ENCODE measurements at places on chromosomes 16 and 17. TPM values are rescaled to one million over a fixed set of nuclear protein-coding genes. Genes with fewer than 3 reads are reported as not detected.

Gene ZNF778
- total RNA-seq, result 43.8 TPM

Gene CDH1
- total RNA-seq, result 15.9 TPM

Gene SLC5A2
- total RNA-seq, result 2.9 TPM

Gene TOM1L1
- total RNA-seq, result 39.2 TPM

Gene INTS2
- total RNA-seq, result 11.3 TPM

Gene ABCC11
- total RNA-seq, result 0.96 TPM

- peak; percentile 61 for DNase-seq
These were observed 898.2 kb upstream of the GOT2 start for GRCh38 chr16:59632276-59632855.

DNA sequence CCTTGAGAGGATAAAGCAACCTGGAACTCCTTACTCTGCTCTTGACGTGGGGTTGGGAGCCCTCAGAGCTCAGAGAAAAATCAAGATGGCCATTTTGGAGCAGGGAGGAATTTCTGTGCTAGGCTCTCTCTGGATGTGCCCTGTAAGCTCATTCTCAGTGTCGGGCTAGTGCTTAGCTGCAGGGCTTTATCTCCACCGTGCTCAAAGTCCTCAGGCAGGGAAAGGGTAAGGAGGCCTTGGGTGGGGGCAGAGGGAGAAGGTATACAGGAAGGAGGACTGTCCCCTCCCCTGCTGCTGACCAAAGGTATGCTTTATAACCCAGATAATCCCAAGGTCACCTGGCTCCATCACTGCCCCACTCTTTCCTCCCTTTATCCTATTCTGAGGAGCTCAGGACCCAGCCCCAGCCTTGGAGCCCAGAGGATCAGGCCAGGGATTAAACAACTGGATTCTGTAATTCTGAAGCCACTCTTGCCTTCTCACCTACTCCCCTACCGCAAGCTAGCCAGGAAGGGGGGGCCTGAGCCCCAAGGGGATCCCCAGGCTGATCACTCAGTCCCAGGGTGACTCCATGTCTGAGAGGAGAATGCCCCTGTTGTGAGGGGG is 1.1 kb downstream of the DHRS11 start:
- no peak for DNase-seq

- no peak for DNase-seq
These were observed 103.7 kb downstream of the USP22 start for GRCh38 chr17:20938988-20939615.

DNA sequence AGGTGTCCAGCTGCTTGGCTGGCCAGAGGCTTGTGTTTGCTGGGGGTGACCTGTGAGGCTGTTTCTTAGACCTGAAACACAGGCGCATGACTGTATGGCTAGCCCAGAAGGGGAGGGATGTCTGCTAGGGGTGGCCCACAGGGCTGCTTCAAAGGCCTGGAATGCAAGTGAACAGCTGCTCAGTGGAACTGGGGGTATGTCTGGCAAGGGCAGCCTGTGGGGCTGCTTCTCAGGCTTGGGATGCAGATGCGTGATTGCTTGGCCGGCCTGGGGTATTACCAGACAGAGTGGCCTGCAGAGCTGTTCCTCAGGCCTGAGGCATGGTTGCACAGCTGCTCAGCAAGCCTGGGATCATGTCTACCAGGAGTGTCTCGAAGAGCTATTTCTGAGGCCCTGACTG is 20.5 kb downstream of the TANC2 start:
- no peak for DNase-seq

- no peak for DNase-seq
These were observed 391.2 kb downstream of the MAF start for GRCh38 chr16:79209308-79209707.

DNA sequence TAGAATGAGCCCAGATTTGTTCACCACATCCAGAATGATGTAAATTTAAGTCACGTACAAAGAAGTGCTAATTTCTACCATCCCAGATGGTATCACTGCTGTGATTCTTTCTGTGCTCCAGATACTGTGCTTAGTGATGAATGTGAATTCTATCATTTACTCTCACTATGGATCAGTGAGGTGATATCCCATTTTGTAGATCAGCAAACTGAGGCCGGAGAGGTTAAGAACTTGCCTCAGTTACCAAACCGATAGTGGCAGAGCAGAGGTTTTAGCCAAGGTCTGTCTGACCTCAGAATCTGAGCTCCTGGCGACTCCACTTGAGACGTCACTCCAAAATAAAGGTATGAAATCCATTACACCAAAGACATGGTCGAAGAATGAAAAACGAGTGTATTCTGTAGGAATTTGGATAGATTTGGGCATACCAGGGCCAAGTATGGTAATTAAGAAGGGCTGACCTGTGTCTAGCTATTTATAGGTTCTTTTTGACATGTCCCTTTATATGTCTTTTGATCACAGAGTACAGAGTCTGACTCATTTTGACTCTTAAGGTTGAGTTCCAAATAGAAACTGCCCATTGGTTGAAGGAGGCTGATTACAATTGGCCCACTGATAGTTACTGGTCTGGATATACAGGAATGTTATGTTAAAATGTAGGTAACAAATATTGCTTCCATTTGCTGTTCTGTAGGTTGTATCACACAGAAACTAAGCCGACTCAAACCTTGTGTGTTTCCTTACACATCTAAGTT is 10.0 kb downstream of the MAP2K6 start:
- DNase-seq, result no peak

DNA sequence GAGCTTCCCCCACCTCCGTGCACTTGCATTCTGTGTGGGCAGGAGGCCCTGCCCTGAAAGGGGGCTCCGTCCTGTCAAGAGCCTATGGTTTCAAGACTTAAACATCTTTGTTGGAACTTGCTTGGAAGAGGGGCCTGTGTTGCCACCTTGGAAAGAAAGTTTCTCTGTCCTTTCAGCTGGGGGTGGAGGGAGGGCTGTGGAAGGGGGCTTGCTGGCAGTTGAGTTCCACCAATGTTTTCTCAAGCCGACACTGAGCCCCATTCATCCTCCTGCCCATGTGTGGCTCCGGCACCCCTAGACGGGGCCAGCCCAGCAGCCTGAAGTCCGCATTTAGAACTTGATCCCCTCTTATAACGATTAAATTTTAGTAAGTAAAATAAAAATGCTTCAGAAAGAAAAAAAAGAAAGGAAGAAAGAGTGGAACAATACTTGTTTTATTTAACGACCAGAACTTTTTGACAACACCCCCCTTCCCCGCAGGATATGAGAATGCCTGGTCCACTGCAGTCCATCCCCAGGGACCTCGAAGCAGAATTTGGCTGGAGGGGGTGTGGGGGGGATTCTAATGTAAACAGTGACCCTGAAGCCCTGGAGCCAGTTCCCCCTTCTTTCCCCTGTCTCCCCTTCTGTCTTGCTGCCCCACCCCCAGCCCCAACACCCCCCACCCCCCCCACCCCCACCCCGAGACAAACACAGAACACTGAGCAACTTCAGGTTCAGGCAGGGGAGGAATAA is 26.9 kb upstream of the CLEC18A start:
- DNase-seq, result no peak

DNA sequence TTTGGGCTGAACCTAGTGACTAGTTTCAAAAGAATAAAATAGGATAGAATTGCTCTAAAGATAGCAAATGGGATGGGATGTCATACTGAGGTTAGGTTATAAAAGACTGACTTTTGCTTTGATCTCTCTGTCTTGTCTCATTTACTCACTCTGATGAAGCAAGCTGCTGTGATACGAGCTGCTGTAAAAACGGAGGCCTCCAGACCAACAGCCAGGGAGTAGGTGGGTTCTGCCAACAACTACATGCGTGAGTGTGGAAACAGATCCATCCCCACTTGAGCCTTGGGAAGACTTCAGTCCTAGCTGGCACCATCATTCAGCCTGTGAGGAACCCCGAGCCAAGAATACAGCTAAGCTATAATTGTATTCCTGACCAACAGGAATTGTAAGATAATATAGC is 373.9 kb upstream of the CA10 start:
- peak; percentile 17 for DNase-seq

- DNase-seq, result no peak
These were observed 43.9 kb downstream of the AATF start for GRCh38 chr17:36992701-36993100.

GRCh38 chr16:24975428-24975889 is 39.7 kb downstream of the ARHGAP17 start:
- DNase-seq, result no peak

GRCh38 chr16:10957771-10958482 is 13.6 kb downstream of the CLEC16A start:
- DNase-seq, result no peak

DNA sequence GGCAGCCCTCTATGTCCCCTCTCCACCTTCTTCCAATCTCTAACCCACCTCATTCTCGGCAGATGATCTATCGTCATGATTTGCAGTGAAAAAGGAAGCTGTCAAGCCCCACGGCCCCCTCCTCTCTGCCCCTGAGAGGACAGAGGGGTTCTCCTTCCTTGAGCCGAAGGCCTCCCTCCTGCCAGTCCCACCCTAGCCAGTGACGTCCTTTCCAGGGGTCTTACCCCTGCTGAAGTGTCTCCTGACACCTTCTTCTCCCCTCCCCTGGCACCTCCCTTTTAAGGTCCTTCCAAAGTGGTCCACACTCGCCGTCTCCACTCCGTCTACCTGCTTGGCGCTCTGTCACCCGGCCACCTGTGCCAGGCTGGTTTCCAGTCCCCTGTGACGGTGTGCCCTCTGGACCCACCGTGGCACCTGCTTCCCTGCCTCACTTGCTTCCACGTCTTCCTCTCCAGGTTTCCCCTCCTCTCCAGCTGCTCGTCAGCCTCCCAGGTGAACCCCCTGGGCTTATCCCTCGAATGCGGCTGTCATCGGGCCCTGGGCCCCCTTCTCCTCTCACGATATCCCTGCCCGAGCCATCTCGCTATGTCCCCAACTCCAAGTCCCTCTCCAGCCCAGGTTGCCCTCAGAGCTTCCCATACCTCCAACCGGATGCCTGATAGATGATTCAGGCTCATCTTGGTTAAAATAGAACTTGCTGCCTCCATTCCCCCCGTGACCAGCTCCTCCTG is 5.7 kb downstream of the CCDC102A start:
- DNase-seq, result no peak

DNA sequence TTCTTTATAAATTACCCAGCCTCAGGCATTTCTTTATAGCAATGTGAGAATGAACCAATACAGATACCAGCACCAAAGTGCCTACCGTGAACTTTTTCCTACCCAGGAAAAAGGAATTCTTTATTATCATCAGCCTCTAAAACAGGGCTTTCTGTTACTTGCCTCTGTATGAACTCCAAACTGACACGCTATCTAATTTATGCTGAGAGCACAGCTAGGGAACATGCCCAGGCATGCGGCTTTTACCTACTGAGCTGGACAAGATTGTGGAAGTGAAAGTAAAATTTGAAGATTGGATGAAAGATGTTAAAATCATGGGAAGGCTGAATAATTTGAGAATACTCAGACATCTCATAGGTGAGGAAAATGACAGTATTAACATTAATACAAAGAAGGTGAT is 24.4 kb upstream of the ADCY9 start:
- peak; percentile 74 for DNase-seq

- DNase-seq, result no peak
These were observed 27.5 kb downstream of the ZFHX3 start for GRCh38 chr16:73020409-73020884.

- no peak for DNase-seq
These were observed 56.8 kb downstream of the ANKFY1 start for GRCh38 chr17:4206962-4207361.

- DNase-seq, result no peak
These were observed 29.4 kb upstream of the CACNG5 start for GRCh38 chr17:66805567-66805966.

- DNase-seq, result peak; percentile 57
These were observed 9.5 kb downstream of the PNMT start for GRCh38 chr17:39677542-39678339.

- no peak for DNase-seq
These were observed 87.3 kb downstream of the ABCA8 start for GRCh38 chr17:68867759-68868516.

- DNase-seq, result no peak
These were observed 10.5 kb downstream of the CCR7 start for GRCh38 chr17:40554646-40555295.

GRCh38 chr16:53509906-53510703 is 7.1 kb upstream of the AKTIP start:
- DNase-seq, result peak; percentile 88

- DNase-seq, result no peak
These were observed 17.3 kb downstream of the CDR2 start for GRCh38 chr16:22356930-22357634.

GRCh38 chr17:28569446-28569845 is 1.9 kb downstream of the PIGS start:
- no peak for DNase-seq

- no peak for DNase-seq
These were observed 21.2 kb upstream of the LGALS9 start for GRCh38 chr17:27609611-27610303.

DNA sequence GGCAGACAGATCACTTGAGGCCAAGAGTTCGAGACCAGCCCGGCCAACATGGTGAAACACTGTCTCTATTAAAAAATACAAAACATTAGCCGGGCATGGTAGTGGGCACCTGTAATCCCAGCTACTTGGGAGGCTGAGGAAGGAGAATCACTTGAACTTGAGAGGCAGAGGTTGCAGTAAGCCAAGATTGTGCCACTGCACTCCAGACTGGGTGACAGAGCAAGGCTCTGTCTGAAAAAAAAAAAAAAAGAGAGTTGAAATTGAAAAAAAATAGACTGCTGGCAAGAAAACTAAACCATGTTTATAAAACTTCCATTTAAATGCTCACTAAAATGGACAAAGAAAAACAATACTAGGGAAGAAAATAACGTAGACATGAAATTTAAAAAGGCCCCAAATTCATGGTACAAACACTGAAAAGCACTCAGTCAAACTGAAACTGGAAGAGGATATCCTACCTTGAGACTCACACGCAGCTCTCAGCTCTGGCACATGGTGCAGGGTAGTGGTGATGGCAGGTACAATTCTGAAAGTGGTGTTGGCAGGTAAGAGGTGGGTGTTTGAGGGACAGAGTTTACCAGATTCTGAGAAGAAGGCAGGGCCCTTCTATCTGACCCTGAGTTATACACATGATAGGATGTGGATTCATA is 19.3 kb downstream of the CNTROB start:
- DNase-seq, result no peak

DNA sequence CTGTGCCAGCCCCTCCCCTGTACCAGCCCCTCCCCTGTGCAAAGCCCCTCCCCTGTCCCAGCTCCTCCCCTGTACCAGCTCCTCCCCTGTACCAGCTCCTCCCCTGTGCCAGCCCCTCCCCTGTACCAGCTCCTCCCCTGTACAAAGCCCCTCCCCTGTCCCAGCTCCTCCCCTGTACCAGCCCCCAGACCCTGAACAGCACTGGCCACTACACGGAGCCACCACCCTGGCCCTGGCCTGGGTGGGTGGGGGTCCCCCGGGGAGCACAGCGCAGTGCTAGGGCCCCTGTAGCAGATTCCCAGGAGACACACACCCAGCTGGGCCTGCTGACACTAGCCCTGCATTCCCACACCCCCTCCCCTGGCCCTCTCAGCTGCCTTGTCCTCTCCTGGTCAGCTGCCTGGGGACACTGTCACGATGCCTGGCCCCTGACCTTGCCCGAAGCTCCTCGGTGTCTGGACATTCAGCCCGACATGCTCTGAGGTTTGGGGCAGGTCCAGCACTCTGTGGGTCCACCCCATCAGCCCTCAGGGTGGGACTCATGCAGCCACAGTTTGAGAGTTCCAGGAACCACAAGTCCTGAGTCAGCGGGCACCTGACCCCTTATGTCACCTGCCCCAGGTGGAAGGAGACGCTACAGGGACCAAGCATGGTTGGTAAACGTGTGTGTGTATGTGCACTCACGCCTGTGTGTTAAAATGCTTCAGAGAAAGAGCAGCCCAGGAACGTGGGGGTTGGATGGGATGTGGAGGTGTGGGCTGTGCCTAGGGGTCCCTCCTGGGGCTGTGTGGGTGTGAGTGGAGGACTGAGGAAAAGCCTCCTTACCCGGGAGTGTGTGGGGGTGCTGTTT is 114.2 kb downstream of the METRNL start:
- DNase-seq, result no peak
